Left renal cortex interstitium (tissue), 4 donors: ENCODE measurements at places on chromosomes 2 and 18. TPM values are rescaled to one million over a fixed set of nuclear protein-coding genes. Genes with fewer than 3 reads are reported as not detected.

PLCD4 gene
- polyA plus RNA-seq: 9.1 TPM

CCDC148 gene
- 8.4 TPM for polyA plus RNA-seq

ARHGEF33 gene
- 3.1 TPM for polyA plus RNA-seq

COL6A3 gene
- 247 TPM for polyA plus RNA-seq

TMEM198 gene
- 2.7 TPM for polyA plus RNA-seq

SKOR2 gene
- not detected for polyA plus RNA-seq

UGT1A3 gene
- polyA plus RNA-seq: not detected

GRB14 gene
- 48.6 TPM for polyA plus RNA-seq

PCARE gene
- 0.24 TPM for polyA plus RNA-seq

IL18RAP gene
- 0.11 TPM for polyA plus RNA-seq

MC4R gene
- 0.26 TPM for polyA plus RNA-seq

CCL20 gene
- 0.61 TPM for polyA plus RNA-seq

GKN1 gene
- not detected for polyA plus RNA-seq

ACADL gene
- 20.3 TPM for polyA plus RNA-seq

ZBTB7C gene
- polyA plus RNA-seq: 14.2 TPM

CTAGE1 gene
- polyA plus RNA-seq: not detected

YES1 gene
- polyA plus RNA-seq: 71.2 TPM

TFPI gene
- 46.8 TPM for polyA plus RNA-seq

FN1 gene
- 365 TPM for polyA plus RNA-seq

DIPK1C gene
- 0.14 TPM for polyA plus RNA-seq

C2orf80 gene
- polyA plus RNA-seq: 0.27 TPM

OSR1 gene
- polyA plus RNA-seq: 4.5 TPM

LYG1 gene
- polyA plus RNA-seq: 5.8 TPM

FIGN gene
- 7.2 TPM for polyA plus RNA-seq

RBBP8 gene
- 38.9 TPM for polyA plus RNA-seq

SIX2 gene
- polyA plus RNA-seq: 36.0 TPM

CCDC102B gene
- 6.1 TPM for polyA plus RNA-seq

CROCC2 gene
- polyA plus RNA-seq: 0.06 TPM

AGAP1 gene
- polyA plus RNA-seq: 22.7 TPM

CHPF gene
- 40.7 TPM for polyA plus RNA-seq

GNAL gene
- 3.4 TPM for polyA plus RNA-seq

SCYGR4 gene
- polyA plus RNA-seq: not detected

MRPL33 gene
- polyA plus RNA-seq: 141 TPM

AMER3 gene
- polyA plus RNA-seq: 0.03 TPM

MPP4 gene
- polyA plus RNA-seq: 0.30 TPM

NBAS gene
- polyA plus RNA-seq: 62.8 TPM

SULT1C2 gene
- 34.9 TPM for polyA plus RNA-seq

IL36RN gene
- polyA plus RNA-seq: not detected

CHAC2 gene
- 5.0 TPM for polyA plus RNA-seq

CLEC4F gene
- not detected for polyA plus RNA-seq

ZCCHC2 gene
- polyA plus RNA-seq: 16.2 TPM

CFAP221 gene
- 18.6 TPM for polyA plus RNA-seq

NCOA1 gene
- polyA plus RNA-seq: 49.8 TPM

TMEM87B gene
- 16.7 TPM for polyA plus RNA-seq

C1GALT1C1L gene
- polyA plus RNA-seq: 2.7 TPM

HOXD13 gene
- not detected for polyA plus RNA-seq

MC2R gene
- polyA plus RNA-seq: 0.04 TPM
